ENCODE measurements at places on chromosomes 16 and 17.

GRCh38 chr16:66741169-66741900 is 10.1 kb downstream of the DYNC1LI2 start:
- DNase-seq = no peak

DNA sequence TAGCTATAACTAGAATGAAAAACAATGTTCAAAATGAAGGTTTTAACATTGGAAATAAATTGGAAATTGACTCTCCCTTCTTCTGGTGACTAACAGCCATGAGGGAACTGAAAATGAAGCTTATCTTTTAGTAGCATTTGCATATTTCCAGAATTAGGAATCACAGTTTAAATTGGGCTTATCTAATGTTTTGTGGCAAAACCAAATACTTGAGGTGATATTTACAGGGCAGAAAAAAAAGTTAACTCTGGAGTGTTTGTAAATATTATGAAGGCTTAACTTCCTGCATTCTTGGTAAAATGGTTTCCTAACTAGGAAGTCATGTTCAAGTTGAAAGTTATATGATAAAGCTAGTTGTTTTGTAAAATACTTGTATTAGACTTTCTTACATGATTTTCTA is 96.4 kb upstream of the SOX9 start:
- DNase-seq = no peak

DNA sequence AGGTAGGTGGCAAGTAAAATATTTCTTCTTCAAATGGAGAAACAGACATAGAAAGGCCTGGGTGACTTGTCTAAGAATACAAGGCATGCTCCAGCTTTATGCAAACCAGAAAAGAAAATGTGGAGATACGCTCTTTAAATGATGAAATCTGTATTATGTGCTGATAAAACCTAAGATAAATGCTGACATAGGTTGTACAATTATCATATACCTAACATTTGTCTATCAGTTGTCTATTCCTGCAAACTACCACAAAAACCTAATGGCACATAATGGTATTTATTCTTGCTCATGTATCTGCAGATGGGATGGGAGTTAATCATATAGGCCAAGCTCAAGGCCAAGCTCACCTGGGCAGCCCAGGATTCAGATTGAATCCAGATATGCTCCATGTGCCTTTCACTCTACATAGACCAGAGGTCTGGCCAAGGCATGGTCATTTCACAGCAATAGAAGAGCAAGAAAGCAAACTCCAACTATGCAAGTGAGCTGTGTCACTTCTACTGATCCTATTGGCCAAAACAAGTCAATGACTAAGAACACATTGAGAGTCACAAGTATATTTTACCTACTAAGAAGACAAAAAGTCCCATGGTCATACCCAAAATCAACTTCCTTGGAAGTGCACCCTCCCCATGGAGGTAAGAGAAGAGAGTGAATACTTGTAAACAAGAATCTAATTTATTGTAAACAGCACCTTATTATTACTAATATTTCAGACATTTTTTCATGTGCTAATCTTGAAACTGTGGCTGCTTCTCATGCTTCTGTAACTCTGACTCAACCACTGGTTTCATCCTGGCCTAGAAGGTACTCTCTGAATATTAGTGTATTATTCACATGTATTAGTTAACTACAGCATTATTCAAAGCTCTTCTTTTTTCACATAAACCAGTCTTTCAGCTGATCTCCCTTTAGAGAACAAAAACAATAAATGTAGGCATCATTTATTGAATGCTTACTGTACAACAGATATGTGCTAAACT is 270.7 kb upstream of the SOX9 start:
- DNase-seq = peak; percentile 31

DNA sequence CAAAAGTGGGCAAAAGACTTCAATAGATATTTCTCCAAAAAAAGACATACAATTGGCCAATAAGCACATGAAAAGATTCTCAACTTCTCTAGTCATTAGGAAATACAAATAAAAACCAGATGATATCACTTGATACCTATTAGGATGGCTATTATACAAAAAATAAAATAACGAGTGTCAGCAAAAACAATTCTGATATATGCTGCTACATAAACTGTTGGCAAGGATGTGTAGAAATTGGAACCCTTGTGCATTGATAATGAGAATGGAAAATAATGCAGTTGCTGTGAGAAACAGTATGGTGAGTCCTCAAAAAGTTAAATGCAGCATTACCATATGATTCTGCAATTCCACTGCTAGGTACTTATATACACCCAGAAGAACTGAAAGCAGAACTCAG is 80.6 kb downstream of the BRIP1 start:
- DNase-seq = no peak

- DNase-seq = no peak
Observed at GRCh38 chr17:518047-518735, 165.6 kb upstream of the RPH3AL start.

- DNase-seq = no peak
Observed at GRCh38 chr17:65064452-65065019, 8.0 kb upstream of the GNA13 start.

DNA sequence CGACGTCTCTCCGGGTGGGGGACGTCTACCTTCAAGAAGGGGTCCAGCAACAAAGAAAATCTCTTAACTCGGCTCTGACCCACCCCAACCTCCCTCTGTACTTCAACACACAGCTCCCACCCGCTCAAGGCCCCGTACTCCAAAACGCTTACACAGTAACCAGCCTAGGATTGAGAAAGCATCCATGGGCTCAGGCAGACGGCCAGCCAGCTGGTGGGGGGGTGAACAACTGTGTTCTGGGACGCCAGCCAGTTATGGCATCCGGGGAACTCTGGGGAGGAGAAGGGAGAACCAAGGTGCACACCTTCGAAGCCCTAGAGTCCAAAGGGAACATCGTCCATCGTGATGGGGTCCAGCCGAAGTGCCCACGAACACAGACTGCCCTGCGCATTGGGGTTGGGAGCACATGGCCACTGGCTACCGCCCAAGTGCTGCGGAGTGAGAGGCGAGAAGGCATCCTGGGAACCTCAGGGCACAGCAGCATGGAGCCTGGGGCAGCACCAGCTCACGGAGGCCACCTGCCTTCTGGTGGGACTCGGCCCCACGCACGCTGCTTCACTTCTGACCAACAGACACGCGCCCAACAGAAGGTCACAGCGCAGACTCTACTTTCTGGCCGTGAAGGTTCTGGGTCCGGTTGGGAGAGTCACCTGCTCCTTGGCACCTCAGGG is 14.3 kb downstream of the SLC16A3 start:
- no peak for DNase-seq

DNA sequence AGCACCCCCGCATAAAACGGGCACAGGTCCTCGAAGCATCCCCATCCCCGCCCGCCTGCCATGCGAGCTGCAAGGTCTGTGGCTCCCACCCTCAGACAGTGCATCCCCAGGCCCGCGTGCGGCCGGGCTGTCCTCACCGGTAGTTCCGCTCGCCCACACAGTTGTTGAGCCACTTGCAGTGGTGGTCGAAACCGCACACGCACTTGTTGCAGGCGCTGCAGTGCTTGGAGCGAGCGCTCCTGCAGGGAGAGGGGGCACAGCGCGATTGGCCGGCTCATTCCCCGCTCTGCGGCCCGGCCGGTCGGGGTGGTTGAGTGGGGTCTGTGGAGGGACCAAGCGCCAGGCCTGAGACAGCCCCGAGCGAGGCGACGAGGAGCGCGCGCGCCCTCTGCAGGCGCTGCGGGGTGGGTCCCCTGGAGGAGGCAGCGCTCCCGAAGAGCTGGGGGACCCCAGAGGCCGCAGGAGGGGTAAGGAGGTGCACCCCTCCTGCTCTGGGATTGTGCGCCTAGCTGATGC is 6.0 kb upstream of the TPPP3 start:
- DNase-seq = peak; percentile 87

DNA sequence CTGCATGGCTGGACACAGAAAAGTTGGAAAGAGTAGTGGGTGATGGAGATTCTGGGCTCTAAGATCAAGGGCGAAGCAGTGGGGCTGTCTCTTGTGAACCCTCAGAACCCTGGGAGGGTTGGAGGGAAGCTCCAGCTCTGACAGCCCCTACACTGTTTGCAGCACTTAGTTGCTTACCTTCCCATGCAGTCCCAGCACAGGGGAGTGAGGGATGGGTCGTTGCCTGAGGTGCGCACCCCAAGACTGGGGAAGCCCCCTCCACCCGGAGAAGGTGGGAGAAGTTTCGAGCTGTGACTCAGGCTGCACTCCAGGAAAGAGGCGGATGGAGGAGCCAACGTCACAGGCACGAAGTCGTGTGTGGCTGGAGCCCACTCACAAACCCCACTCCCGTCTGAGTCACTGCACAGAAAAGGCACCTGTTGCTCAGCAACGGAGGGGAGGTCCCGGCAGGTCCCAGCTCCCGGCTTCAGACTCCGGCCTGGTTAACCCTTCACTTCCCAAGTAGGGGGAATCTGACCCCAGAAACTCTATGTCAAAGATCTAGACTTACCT is 60.1 kb downstream of the AIPL1 start:
- peak; percentile 27 for DNase-seq

DNA sequence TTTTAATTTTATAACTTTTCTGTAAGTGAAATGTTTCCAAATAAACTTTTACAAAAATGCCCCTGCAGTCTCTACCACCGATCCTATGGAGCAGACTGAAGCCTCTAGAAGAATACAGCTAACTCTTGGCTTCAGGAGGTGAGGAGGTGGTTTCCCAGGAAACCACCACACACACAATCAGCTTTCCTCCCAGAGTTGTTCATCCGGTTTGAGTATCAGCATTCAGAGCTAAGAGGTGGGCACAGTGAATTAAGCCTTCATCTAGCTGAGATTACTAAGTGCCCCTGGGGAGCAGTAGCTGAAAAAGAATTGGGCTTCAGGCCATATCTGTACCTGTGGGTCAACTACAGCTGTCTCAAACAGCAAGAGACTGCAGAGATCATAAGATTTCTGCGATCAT is 139.7 kb downstream of the AATF start:
- DNase-seq = peak; percentile 23

GRCh38 chr16:28537076-28537475 is 1.7 kb downstream of the NUPR1 start:
- no peak for DNase-seq

GRCh38 chr17:79946352-79947231 is 89.1 kb downstream of the TBC1D16 start:
- DNase-seq = no peak

DNA sequence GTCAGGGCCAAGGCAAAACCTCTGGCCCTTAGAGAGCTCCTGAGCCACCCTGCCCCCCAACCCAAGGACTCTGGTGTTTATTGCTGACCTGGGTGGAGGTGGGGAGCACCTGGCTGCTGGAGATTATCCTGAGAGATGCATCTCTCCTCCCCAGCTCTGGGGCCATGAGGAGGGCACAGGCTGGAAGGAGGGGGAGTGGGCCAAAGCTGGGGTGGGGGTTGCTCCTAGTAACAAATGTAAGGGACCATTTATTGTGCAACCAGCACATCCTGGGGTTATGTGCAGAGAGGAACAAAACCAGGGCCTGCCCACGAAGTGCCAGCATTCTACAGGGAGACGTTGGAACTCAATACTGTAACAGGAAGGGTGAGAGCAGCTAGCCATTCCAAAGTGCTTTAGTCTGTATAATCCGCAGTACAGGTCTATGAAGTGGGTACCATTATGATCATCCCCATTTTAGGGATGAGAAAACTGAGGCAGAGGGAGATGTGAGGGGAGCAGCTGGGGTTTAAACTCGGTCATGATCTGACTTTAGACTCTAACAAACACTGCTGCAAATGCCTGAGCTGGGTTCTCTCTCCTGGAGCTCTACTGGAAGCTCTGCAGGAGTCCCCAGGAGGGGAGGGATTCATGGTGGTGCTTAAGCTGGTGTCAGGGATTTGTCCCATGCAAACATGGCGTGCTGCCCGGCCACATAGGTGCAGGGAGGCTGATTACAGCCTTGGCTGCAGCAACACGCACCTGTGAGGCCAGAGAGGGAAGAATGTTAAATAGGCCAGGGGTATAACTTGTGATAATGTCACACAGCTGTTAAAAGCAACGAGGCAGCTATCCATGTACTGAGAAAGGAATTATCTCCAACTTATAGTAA is 1.4 kb upstream of the RHBDF2 start:
- DNase-seq = no peak

GRCh38 chr17:82440469-82440981 is 10.0 kb downstream of the CYBC1 start:
- DNase-seq = peak; percentile 54

GRCh38 chr16:84141143-84141670 is 3.8 kb downstream of the HSDL1 start:
- no peak for DNase-seq

GRCh38 chr16:2828876-2829430 is 1.1 kb upstream of the ZG16B start:
- no peak for DNase-seq

GRCh38 chr17:76382351-76382802 is 2.0 kb upstream of the SPHK1 start:
- DNase-seq = no peak

DNA sequence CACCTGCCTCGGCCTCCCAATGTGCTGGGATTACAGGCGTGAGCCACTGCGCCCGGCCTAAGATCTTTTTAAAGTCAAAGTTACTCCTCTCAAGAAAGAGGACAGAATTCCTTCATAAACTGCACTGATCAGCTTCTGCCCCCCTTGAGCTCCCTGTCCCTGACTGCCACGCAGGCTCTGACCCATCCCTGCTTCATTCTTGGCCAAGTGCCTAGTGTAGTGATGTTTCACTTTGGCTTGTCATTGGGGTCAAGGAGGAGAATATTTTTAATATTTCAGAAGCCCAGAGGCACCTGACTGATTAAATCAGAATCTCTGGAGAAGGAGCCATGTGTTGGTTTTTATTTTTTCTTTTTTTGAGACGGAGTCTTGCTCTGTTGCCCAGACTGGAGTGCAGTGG is 9.1 kb downstream of the MRM1 start:
- no peak for DNase-seq

DNA sequence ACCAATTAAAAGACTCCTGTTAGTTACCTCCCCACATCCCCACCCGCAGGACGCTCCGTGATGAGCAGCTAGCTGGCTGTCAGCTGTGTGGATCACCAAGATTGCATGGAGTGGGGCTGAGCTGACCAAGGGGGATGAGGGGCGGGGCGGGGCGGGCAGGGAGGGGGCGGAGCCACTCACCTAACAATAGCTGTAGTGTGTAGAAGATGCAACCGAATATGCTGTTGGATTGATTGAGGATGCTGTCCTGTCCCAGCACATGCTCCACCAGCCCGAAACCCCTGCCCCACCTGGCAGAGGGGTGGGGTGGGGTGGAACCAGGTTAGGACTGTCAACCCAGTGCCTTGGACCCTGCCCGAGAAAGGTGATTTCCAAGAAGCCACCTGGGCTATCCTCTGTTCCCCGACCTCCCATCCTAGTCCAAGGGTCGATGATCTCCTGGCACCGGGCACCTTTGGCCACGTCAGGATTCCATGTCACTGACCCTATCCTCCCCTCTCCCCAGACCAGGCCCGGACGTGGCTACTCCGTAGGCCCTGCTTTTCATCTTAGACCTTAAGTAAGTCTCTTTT is 1.4 kb downstream of the VKORC1 start:
- no peak for DNase-seq

- DNase-seq = no peak
Observed at GRCh38 chr17:39719563-39720355, 10.6 kb downstream of the MIEN1 start.

DNA sequence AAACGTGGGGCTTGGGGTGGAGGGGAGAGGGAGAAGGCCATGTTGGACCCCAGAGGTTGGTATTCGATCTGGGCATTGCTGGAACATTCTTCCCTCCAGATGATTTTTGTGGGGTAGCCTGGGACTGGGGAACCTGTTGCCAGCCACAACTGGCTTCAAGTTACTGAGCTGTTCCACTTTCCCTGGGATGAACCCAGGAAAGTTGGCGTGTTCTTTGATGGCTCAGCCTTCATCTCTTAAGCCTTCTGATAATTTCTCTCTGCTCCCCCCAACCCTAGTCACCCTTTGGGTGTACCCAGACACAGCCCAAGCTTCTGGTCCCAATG is 2.1 kb downstream of the TBX21 start:
- DNase-seq = no peak

Measured in GM13977 (cell line).